ENCODE measurements at places on chromosomes 1 and 21.

DNA sequence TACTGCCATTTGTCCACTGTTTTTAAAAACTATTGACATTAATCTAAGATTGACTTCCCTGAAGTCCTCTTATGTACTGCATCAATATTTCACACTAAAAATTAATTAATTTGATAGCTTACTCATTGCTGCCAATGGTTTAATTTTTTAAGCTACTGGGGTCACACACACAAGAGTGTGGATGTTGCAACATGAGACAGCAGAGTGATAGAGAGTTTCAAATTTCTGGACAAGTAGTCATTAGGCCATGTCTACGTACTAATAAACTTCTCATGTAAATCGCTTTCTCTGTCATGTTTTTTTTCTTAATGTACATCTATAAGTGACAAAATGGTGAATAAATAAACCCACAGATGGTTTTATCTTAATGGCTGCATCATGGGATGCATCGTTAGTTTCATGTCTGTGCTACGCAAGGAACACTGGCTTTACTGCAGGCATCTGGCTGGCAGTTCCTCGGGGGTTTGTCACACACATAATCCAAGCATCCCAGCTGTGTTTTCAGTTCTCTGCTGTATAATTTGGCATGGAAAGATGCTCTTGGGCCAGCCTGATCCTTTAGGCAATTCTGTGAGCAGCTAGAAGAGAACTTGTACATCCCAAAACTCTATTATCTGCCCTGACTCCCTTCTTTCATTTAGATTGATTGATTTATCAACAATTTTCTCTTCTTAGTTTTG is 16.4 kb upstream of the CHODL start:
- DNase-seq, result no peak

DNA sequence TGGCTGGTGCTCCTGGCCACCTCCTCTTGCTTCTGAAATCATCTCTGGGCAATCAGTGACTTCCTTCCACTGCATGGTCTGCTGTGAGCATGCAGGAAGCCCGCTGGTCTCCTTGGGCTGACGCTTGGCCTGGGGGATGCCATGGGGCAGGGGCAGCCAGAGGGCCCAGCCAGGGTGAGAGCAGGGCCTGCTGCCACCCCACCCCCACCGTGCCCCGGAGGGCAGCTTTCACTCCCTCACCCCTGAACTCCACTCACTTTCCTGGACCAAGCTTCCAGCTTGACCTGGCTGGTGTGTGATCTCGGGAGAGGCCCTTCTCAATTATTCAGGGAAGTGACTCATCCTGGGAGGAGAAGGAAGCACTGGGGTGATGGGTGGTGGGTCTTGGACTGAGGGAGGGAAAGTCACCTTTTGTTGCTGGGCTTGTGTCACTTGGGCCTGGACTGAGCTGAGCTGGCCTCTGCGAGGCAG is 270.2 kb upstream of the CSF3R start:
- DNase-seq, result no peak

DNA sequence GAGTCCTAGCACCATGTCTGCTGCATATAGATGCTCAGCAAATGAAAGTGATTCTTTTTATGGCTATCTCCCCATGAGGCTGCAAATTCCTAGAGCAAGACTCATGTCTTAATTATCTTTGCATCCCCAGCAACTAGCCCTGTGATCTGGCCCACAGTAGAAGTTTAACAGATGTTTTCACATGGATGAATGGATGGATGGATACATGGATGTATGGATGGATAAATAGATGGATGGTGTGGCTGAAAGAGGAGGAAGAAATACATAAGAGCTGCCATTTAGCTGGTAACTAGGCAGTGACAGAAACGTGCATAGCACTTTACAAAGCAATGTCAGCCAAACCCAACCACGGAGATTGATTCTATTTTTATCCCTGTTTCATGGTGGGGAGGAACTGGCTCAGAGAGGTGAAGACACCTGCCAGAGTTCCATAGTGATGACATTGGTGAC is 32.7 kb upstream of the ZBTB40 start:
- DNase-seq, result no peak

DNA sequence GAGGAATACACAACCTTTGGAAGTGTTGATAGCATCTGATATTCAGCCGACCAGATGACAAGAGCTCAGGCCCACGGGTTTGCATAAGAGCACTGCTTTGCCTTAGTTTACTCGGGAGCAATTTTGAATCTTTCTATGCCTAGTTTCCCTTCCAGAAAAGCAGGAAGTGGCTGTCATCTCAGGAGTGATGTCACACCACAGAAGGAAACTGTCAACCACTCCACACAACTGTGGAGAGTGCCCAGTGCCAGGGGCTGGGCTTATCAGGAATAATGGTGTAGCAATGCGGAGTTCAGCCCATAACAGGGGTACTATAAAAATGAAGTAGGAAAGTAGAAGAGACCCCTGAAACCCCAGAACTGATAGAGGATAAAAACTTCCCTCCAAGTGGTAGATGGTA is 28.4 kb downstream of the NTPCR start:
- DNase-seq, result no peak

DNA sequence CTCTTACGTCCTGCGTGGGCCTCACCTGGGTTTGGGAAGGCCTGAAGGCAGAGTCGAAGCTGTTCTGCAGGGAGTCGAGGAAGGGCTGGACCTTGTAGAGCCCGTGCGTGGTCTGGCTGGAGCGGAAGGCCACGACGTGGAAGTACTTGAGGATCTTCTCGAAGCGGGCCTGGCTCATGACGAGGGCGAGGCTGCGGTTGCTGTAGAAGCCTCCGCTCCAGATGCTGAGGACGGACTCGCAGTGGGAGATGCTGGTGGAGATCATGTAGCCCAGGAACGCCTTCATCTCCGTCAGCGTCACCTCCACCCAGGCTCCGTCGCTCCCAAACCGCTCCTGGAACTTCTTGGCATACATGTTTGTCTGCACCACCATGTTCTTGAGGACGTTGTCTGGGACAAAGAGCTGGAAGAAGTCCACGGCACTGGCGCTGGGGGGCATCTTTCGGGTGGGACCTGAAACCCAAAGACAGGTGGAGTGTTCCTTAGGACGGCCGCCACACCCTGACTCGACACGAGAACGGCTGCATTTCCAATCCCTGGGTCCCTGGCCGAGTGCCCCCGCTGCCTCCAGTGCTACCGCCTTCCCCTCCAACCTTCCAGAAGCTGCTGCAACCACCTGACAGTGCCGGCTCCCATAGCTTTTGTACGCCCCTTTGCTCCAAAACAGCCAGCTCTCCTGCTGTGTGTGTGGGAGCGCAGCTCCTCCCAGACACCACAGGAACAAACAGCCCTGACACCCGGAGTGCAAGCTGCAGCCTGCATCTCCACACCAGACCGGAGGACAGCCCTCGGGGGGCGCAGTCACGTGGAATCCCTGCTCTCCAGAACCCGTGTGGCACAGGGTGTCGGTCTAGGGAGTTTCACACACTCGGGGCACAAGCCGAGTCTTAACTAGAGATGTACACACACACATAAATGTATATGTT is 69.0 kb downstream of the PGBD5 start:
- no peak for DNase-seq
